Neural crest cell (in vitro differentiated cells): ENCODE measurements at places on chromosomes 7 and 10. TPM values are rescaled to one million over a fixed set of nuclear protein-coding genes. Genes with fewer than 3 reads are reported as not detected.
A peak's percentile ranks its signal among the peaks of the same experiment; 100 is the strongest.

Gene PIP4K2A
- total RNA-seq, result 25.4 and 28.7 TPM in 2 replicates

- DNase-seq, result no peak
- H3K27me3 ChIP-seq, result no peaks in the 10 kb centered on the region
- H3K4me3 ChIP-seq, result no peak overlapping the region
- peaks cover 33% of the 10 kb centered on the region for H3K4me1 ChIP-seq
These were observed 177.4 kb downstream of the ARHGAP12 start for GRCh38 chr10:31751051-31751737.

Gene UFSP1
- 4.4 and 4.6 TPM in 2 replicates for total RNA-seq

DNA sequence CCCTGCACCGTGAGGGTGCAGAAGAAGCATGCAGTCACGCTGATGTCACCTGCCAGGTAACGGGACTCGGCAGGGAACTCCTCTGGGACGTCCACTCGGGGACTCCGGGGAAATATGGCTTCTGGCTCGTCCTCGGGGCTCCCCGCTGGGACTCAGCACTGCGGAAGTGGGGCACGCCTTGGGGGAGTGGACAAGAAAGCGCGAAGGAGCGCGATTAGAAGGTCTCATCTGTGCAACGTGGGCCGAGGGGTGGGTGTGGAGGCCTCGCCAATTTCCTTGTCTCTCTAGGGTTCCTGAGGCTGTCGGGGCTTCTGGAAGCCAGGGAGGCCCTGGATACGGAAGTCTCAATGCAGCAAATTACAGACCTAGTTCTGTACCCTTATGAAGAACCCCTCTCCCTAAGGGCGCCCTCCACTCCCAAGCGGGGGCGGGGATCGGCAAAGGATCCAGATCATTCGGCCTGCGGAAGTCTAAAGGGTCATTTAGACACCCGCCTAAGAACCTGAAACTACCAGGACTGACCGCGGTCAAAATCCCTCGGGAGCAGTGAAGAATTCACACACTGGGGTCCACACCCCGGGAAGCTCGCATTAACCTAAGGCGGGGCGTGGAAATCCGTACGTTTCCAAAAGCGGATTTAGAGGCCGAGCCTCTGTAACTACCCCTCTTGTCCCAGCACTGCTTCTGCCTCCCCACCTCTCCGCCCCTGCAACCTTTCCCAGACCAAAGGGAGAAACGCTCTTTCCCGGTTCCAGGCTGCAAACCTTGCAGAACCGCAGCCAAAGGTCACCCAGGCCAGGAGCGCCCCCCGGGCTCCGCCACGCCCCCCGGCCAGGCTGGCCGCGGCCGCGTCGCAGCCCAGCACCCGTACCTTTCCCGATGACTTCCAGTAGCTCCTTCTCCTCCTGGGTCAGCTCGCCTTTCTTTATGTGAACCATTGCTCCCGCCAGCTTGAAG is 640 bp downstream of the ANKMY2 start:
- no peaks in the 10 kb centered on the region for H3K36me3 ChIP-seq
- H3K4me1 ChIP-seq, result peaks cover 50% of the 10 kb centered on the region
- H3K27ac ChIP-seq, result peak overlapping the region; percentile 100
- peak; percentile 14 for DNase-seq

GRCh38 chr7:83655951-83656556 is 7.1 kb upstream of the SEMA3E start:
- H3K27me3 ChIP-seq, result no peaks in the 10 kb centered on the region
- H3K4me1 ChIP-seq, result peaks cover 3% of the 10 kb centered on the region
- H3K36me3 ChIP-seq, result no peaks in the 10 kb centered on the region
- H3K4me3 ChIP-seq, result no peak overlapping the region

DNA sequence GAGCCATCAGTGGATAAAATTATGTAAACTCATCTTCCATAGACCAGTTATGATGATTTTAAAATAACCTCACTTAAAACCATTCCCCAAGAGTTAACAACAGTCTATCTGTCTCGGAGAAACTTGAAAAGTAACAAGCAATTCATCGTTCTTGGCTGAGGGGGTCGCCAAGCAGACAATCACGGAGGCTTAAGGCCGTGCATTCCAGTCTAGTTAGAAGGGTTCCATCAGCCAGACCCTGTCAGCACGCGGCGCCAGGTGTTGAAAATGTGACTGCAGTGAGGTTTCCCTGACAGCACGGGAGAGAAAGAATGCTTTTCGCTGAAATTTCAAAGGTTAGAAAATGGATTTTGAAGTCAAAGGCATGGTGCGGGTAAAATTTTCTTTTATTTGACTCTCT is 1025.0 kb upstream of the CELF2 start:
- H3K27me3 ChIP-seq, result no peaks in the 10 kb centered on the region
- H3K36me3 ChIP-seq, result no peaks in the 10 kb centered on the region
- H3K4me1 ChIP-seq, result peaks cover 6% of the 10 kb centered on the region
- H3K4me3 ChIP-seq, result no peak overlapping the region
- H3K27ac ChIP-seq, result no peak overlapping the region

GRCh38 chr10:24790599-24790998 is 66.9 kb upstream of the ARHGAP21 start:
- H3K4me1 ChIP-seq, result no peaks in the 10 kb centered on the region
- no peak overlapping the region for H3K27ac ChIP-seq

Gene KCNIP2
- 2.2 and 3.9 TPM in 2 replicates for total RNA-seq

DNA sequence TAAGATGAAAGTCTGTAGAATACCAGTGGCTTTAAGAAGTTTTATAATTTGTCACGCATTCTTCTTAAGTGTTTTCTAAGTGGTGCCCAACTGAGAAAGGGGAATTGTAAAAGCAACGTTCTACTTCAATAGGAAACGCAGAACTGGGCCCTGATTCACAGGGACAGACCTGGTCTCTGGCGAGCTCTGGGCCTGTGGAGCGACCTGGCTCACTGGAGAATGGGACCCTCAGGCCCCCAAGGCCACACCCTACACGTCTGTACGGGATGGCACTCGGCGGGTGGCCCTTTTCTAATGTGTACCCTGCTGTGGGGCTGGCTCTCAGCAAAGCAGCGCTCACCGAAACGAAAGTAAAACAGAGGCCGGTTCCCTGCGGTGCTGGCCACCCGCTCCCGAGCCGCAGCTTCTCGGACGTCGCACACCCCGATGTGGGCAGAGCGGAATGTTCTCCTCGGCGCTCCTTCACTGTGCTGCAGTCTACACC is 205.0 kb downstream of the DIP2C start:
- H3K27ac ChIP-seq, result no peak overlapping the region
- H3K4me1 ChIP-seq, result peaks cover 52% of the 10 kb centered on the region
- no peaks in the 10 kb centered on the region for H3K27me3 ChIP-seq
- H3K36me3 ChIP-seq, result peaks cover 11% of the 10 kb centered on the region
- no peak for DNase-seq

Gene ABCB4
- 5.8 and 6.7 TPM in 2 replicates for total RNA-seq

DNA sequence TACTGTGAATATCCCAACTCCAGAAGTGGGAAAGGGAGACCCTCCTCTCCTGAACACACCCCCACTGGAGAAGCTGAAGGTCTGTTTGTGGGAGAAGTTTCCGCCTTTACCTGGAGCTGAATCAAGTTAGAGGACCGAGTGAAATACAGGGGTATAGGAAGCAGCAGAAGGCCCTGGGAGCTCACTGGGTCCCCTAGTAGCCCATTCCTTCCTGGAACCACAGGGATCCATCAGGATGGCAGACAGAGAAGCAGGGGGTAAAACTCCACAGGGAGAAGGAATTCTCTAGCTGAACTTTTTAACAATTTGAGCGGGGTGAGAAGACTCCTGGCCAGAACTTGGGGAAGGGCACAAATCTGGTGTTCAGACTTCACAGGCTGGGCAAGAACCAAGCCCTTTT is 275.8 kb downstream of the GRID1 start:
- H3K27me3 ChIP-seq, result peaks cover 2% of the 10 kb centered on the region
- peaks cover 5% of the 10 kb centered on the region for H3K4me1 ChIP-seq
- no peak for DNase-seq
- no peak overlapping the region for H3K4me3 ChIP-seq
- peaks cover 3% of the 10 kb centered on the region for H3K36me3 ChIP-seq

- H3K4me1 ChIP-seq, result no peaks in the 10 kb centered on the region
- DNase-seq, result no peak
- no peak overlapping the region for H3K4me3 ChIP-seq
- no peaks in the 10 kb centered on the region for H3K36me3 ChIP-seq
These were observed 570.2 kb downstream of the PHTF2 start for GRCh38 chr7:78368771-78369170.

Gene ZNF804B
- total RNA-seq, result not detected in 2 replicates

GRCh38 chr7:8068892-8069686 is 100.5 kb downstream of the GLCCI1 start:
- no peaks in the 10 kb centered on the region for H3K27me3 ChIP-seq
- peaks cover 26% of the 10 kb centered on the region for H3K36me3 ChIP-seq
- no peaks in the 10 kb centered on the region for H3K4me1 ChIP-seq
- no peak overlapping the region for H3K27ac ChIP-seq
- H3K4me3 ChIP-seq, result no peak overlapping the region

Gene CEP55
- 30.7 and 30.9 TPM in 2 replicates for total RNA-seq

Gene NPY4R
- not detected in 2 replicates for total RNA-seq

- no peak overlapping the region for H3K27ac ChIP-seq
- H3K27me3 ChIP-seq, result no peaks in the 10 kb centered on the region
- no peak for DNase-seq
These were observed 12.4 kb upstream of the ACTA2 start for GRCh38 chr10:88964869-88965415.

- DNase-seq, result peak; percentile 25
- H3K27me3 ChIP-seq, result no peaks in the 10 kb centered on the region
- no peak overlapping the region for H3K4me3 ChIP-seq
- H3K36me3 ChIP-seq, result no peaks in the 10 kb centered on the region
- H3K4me1 ChIP-seq, result peaks cover 6% of the 10 kb centered on the region
These were observed 181.3 kb downstream of the SDK1 start for GRCh38 chr7:3482147-3482921.

Gene CYP3A5
- not detected in 2 replicates for total RNA-seq

Gene HUS1
- 43.1 and 47.0 TPM in 2 replicates for total RNA-seq

GRCh38 chr7:154918741-154919140 is 84.2 kb downstream of the PAXIP1 start:
- H3K4me1 ChIP-seq, result no peaks in the 10 kb centered on the region
- H3K36me3 ChIP-seq, result no peaks in the 10 kb centered on the region
- no peak overlapping the region for H3K4me3 ChIP-seq
- DNase-seq, result no peak
- H3K27ac ChIP-seq, result no peak overlapping the region
- peaks cover 32% of the 10 kb centered on the region for H3K27me3 ChIP-seq

DNA sequence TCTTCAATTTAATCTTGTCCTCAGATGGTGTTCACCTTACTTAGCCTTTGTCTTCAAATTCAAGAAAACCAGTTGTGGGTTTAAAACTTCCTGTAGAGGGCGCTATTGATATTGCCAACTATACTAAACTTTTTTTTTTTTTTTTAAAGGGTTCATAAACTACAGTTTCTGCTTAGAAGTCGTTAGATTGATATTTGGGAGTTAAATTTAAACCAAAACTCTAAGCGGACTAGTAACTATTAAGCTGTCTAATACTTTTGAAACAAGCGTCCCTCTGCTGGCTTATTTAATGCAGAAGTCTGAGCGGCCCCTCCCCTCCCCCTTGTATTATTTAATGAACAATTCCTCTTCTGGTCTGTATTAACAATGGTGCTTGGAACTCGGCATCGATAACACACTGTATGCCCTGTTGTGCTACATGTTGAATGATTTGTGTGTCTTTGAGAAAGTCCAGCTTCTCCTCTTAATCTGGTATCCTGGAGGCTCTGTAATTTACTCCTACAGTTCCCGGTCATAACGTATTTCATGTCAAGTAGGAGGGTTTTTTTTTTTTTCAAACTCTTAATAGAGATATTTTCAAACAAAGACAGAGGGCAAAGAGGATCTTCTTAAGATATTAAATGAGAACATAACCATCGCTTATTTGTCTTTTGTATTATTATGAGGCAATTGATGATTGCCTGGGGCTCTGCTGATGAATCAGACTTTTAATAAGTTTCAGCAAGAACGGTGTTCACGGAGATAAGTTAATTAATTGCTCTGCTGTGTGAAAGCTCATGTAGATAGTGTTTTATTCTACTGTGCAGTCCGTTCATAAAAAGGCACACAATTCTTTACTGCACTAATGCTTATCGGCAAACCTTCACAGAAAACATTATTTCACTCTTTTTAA is 22.6 kb upstream of the CREB5 start:
- H3K27ac ChIP-seq, result peak overlapping the region; percentile 72
- peak overlapping the region; percentile 74 for H3K4me3 ChIP-seq

DNA sequence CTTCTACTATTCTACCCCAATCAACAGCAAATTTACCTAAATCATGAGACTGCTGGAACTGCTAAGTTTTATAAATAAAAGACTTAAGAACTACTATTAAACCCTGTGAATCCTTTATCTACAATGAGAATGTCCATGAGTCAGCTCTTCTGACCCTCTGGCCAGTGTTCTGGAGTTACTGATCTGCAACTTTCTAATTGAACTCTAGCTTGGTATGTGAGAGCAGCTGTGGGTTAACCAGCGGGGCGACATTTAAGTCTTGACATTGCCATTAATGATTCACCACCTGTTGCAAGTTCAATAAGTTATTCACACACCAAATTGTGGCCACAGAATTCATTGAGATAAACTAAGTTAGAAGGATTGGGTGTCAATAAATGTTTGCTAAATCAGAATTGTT is 359.8 kb downstream of the PCDH15 start:
- no peaks in the 10 kb centered on the region for H3K36me3 ChIP-seq
- no peaks in the 10 kb centered on the region for H3K27me3 ChIP-seq
- no peak for DNase-seq
- no peak overlapping the region for H3K27ac ChIP-seq
- peaks cover 15% of the 10 kb centered on the region for H3K4me1 ChIP-seq

GRCh38 chr7:12062062-12062461 is 149.0 kb upstream of the TMEM106B start:
- peaks cover 6% of the 10 kb centered on the region for H3K36me3 ChIP-seq
- DNase-seq, result no peak
- H3K27ac ChIP-seq, result no peak overlapping the region

DNA sequence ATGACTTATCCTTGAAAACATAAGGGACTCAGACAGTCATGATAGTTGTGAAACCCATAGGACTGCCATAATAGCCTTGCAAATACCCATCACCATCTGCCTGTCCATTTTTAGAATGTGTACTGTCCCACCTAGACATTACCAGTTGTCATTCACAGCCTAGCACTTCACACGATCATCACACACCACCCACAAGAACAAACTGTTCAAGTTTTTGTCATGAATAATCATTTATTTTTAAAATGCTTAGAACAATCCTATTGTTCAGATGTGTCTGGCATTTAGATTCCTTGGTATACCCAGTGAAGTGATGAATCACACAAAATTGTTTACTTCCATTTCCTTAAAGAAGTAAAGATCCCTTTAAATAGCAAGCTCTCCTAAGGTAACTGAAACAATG is 46.6 kb downstream of the CCDC3 start:
- DNase-seq, result no peak
- H3K27ac ChIP-seq, result no peak overlapping the region
- H3K36me3 ChIP-seq, result peaks cover 13% of the 10 kb centered on the region
- H3K4me1 ChIP-seq, result no peaks in the 10 kb centered on the region
- no peak overlapping the region for H3K4me3 ChIP-seq
- no peaks in the 10 kb centered on the region for H3K27me3 ChIP-seq

- H3K4me1 ChIP-seq, result peaks cover 33% of the 10 kb centered on the region
- H3K4me3 ChIP-seq, result peak overlapping the region; percentile 14
- no peaks in the 10 kb centered on the region for H3K36me3 ChIP-seq
- no peak for DNase-seq
- H3K27me3 ChIP-seq, result no peaks in the 10 kb centered on the region
These were observed 57.0 kb upstream of the GPR158 start for GRCh38 chr10:25117757-25118156.
